Heart right ventricle (tissue), 16 donors: ENCODE measurements at places on chromosomes 16 and 17.

DNA sequence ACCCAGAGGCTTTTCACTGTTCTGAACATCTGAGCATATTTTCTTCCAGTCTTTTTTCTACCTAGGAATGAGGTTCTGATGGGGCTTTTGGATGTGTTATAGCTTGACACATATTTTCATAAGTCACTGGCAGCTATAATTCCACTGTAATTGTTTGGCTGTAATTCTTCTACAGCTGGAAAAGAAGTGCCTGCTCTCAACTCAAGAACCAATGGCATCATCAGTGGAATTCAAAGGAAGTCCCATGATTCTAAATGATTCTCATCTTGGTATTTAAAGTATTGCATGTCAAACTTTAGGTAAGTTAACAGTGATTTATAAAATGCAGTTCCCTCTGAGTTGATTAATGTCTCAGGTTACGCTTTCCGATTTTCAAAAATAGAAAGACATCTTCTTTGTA, 16.8 kb downstream of the WIPI1 start:
- H3K27ac ChIP-seq = peak overlapping the region; percentile 61
- no peak overlapping the region for H3K4me3 ChIP-seq
- H3K4me1 ChIP-seq = peaks cover 66% of the 10 kb centered on the region
- DNase-seq = no peak
- H3K36me3 ChIP-seq = peaks cover 70% of the 10 kb centered on the region

DNA sequence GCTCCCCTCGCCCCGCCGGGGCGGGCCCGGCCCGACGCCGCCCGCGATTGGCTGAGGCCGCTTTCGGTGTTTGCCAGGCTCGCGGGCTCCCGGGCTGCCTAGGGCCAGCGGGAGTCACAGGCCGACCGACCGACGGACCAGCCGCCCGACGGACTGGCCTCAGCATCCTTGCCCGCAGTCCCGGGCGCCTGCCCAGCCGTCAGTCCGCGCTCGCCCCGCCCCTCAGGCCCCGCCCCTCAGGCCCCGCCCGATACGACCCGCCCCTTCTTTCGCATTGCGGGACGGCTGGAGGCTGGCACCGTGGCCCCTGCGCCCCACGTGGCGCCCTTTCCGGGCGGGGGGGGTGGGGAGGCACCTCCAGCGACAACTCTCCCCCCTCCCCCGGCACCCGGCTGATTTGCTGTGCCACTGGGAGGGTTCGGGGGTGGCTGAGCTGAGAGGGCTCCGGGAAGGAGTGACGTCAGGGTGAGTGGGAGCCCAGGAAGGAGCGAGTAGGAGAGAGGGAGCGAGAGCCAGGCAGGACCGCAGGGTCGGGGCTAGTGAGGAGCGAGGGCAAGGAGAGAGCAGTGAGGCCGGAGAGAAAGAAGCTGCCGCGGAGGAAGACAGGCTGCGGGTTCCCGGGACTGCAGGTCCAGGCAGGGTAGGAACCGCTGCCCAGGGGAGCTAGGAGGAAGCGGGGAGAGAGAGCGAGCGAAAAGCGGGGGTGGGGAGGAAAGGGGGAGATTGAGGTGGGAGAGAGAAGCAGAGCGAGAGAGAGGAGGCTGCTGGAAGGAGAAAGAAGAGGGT, at the start of gene ASPHD1:
TSS of gene ASPHD1 (plus strand) at position 387 of the 786 bp plus-strand sequence. CDS start 484 bp downstream, outside the sequence.
- peaks cover 6% of the 10 kb centered on the region for H3K27me3 ChIP-seq
- H3K27ac ChIP-seq = peak within 1 kb of the TSS; percentile 36
- peak within 1 kb of the TSS; percentile 66 for H3K4me3 ChIP-seq
- peaks cover 3% of the 10 kb centered on the region for H3K4me1 ChIP-seq

- peak within 1 kb of the TSS; percentile 55 for H3K27ac ChIP-seq
- peaks cover 12% of the 10 kb centered on the region for H3K4me1 ChIP-seq
- H3K4me3 ChIP-seq = peak within 1 kb of the TSS; percentile 58
- DNase-seq = no peak
Measured at GRCh38 chr16:2531371-2531695, at the start of gene CEMP1. TSS of gene CEMP1 (minus strand) at chr16:2531408. CDS start at chr16:2531073, 335 bp downstream.

DNA sequence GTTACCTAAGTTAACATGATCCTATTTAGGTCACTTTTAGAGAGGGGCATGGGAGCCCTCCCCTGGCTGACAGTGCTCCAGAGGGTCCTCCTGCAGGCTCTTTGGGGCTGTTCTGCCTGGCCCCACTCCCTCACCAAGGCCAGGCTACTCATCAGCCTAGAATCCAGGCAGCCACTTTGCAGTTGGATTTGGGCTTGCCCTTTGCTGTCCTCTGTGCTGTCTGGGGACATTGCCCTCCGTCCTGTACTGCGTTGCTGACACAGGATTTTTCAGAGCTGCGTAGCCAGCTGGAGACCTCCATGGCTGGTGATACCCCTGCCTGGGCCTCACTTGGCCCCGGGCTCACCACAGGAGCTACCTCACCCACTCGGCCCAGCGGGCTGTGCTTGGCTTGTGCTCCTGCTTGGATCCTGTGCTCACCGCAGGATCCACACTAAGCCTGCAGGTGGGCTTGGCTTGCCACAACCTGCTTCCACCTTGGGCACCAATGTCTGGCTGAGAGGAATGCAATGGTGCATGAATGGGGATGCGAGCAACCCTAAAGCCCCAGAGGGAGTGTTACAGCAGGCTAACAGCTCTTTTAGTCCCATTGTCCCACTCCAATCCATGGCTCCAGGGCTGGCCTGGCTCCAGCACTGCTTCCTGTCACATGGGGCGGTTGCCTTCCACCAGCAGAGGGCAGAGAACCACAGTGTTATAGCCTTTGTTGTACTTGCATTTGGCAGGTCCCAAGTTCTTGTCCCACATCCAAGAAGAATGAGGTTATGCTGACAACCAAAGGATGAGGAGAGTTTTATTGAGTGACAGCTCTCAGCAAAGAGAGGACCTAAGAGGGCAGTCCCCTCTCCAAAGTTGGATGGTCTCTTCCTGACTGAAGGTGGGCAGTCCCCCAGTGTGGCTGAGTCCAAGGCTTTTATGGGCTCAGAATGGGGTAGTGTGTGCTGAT, 21.5 kb downstream of the CCL4 start:
- no peak for DNase-seq
- no peaks in the 10 kb centered on the region for H3K27me3 ChIP-seq
- no peak overlapping the region for H3K27ac ChIP-seq
- H3K4me3 ChIP-seq = no peak overlapping the region
- no peaks in the 10 kb centered on the region for H3K4me1 ChIP-seq

GRCh38 chr17:48961516-48962233, 6.7 kb downstream of the GIP start:
- no peak overlapping the region for H3K27ac ChIP-seq
- H3K4me3 ChIP-seq = no peak overlapping the region
- no peaks in the 10 kb centered on the region for H3K4me1 ChIP-seq
- DNase-seq = no peak
- peaks cover 77% of the 10 kb centered on the region for H3K27me3 ChIP-seq
- no peaks in the 10 kb centered on the region for H3K36me3 ChIP-seq
